Activated CD4-positive, CD25-positive, alpha-beta regulatory T cell treated with anti-CD3 and anti-CD28 coated beads, Interleukin-2, amount 50 U/mL, for 24 hours (primary cell): ENCODE measurements at places on chromosomes 16 and 17.

- ATAC-seq: no peak
Observed at GRCh38 chr17:66432996-66433551, 130.7 kb downstream of the PRKCA start.

- ATAC-seq: peak; percentile 58
Observed at GRCh38 chr17:51764387-51764971, 394.0 kb downstream of the CA10 start.

DNA sequence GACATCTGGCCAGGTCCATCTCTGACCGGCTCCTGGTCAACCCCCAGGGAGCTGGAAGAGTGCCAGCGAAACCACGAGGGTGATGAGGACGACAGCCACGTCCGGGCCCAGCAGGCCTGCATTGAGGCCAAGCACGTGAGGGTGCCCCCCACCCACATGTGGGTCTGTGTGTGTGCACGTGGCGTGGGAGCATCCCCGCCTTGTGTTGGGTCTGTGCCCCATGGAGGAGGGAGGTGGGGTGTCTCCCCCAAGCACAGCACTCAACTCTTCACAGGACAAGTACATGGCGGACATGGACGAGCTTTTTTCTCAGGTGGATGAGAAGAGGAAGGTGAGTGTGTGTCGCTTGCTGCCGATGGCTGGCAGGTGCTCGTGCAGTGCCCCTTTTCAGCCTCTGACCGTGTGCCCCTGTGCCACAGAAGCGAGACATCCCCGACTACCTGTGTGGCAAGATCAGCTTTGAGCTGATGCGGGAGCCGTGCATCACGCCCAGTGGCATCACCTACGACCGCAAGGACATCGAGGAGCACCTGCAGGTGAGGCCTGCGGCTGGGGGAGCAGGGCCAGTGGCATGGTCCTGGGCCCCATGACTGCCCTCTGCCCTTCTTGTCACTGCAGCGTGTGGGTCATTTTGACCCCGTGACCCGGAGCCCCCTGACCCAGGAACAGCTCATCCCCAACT is 1.7 kb downstream of the STUB1 start:
- no peak for ATAC-seq

DNA sequence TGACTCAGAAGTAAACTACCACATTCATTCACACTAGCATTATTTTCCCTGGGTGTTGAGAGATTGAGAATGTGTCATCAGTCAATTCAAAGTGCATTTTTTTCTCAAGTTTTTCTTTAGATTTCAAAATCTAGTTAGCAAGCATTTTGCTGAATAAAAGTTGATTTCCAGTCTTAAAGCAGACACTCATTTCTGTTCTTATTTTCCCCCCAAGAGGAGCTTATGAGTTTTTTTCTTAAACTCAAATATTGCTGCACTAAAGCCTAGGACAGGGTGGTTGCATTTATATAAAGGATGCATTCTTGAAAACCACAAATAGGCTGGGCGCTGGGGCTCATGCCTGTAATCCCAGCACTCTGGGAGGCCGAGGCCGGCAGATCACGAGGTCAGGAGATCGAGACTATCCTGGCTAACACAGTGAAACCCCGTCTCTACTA is 15.3 kb downstream of the CDH3 start:
- peak; percentile 77 for ATAC-seq

GRCh38 chr16:28924399-28924761 is 658 bp downstream of the RABEP2 start:
- ATAC-seq: no peak

GRCh38 chr17:15361592-15361991 is 20.2 kb upstream of the TEKT3 start:
- no peak for ATAC-seq

- ATAC-seq: no peak
Observed at GRCh38 chr16:68128577-68129305, 43.6 kb downstream of the NFATC3 start.

DNA sequence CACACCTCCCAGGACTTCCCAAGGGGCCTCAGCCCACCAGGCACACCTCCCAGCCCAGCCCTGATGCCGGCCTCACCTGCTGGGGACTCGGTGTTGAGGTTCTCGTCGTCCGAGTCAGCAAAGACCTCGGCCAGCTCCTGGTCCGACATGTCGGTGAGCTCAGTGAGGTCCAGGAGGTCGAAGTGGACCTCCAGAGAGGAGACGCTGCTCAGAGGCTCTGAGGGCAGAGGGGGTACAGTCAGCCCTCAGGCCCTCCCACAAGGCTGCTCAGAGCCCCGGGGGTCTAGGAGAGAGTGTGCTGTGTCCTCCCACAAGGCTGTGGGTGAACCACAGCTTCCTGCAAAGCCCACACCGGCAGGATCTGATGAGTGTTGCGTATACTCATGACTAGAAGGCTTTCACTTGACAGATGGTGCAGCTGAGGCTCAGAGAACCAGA is 10.5 kb downstream of the DBNDD1 start:
- ATAC-seq: peak; percentile 99

GRCh38 chr16:87391324-87391949 is 699 bp upstream of the MAP1LC3B start:
- no peak for ATAC-seq

DNA sequence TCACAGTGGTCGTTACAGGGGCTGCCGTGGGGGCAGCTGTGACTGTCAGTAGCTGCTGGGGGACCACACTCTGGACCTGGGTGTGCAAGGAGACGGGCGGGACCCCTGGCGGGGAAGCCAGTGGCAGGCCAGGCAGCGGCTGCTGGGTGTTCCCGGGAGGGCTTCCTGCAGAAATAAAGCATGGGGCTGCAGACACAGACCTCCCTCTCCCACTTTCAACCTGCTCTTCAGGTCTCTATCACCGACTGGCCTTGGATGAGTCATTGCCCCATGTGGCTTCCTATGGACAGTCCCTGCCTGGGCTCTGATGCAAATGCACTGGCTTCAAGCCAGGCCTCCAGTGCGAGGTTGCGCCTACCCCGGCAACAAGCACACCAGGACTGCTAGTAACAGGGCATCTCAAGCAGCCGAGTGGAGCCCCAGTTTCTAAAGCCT is 17.2 kb downstream of the SREBF1 start:
- ATAC-seq: peak; percentile 82

DNA sequence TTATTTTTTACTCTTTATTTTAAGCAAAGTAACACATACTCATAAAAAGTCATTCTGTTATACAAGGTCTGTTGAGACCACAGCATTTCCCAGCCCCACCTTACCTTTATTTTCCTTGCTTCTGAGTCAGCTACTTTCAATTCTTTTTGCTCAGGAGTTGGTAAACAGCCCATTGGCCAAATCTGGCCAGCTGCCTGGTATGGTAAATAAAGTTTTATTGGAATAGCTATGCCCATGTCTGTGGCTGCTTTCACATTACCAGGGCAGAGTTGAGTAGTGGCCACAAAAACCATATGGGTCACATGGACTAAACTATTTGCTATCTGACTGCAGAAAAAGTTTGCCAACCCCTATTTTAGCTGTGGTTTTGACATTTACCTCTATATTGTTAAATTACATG is 3.4 kb upstream of the NSRP1 start:
- ATAC-seq: no peak

DNA sequence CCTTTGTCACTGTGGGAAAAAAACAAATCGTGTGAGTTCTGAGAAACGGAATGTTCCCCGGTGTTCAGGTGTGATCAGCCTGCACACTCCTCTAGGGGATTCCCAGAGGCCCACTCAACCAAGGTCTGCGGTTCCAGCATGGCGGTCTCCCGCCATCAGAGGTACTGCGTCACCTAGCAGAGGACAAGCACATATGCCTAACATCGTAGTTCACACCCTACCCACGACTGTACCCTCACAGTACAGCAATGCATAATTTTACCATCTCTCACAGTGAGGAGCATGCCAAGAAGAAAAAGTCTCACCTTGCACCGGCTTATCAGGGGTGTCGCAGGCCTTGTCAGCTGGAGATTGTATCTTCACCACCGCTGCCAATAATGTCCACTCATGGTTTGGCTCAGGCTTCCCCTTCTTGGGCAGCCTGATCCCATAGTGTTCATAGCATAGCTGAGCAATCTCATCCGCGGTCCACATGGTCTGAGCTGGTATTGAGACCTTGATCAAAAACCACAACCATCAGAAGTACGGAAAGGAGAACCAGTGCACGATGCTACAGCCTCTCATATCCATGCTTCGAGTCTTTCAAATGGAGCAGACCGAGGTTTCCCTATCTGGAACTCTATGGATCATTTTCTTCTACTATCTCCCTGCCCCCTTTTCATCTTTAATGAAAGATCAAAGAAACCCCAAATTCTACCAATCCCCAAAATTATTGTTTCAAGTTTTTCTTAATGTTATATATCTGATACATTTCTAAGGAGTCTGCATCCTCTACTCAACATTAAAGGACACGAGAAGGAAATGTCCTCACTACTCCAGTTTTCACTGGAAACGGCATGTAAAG is 2.5 kb downstream of the ADAT1 start:
- no peak for ATAC-seq

DNA sequence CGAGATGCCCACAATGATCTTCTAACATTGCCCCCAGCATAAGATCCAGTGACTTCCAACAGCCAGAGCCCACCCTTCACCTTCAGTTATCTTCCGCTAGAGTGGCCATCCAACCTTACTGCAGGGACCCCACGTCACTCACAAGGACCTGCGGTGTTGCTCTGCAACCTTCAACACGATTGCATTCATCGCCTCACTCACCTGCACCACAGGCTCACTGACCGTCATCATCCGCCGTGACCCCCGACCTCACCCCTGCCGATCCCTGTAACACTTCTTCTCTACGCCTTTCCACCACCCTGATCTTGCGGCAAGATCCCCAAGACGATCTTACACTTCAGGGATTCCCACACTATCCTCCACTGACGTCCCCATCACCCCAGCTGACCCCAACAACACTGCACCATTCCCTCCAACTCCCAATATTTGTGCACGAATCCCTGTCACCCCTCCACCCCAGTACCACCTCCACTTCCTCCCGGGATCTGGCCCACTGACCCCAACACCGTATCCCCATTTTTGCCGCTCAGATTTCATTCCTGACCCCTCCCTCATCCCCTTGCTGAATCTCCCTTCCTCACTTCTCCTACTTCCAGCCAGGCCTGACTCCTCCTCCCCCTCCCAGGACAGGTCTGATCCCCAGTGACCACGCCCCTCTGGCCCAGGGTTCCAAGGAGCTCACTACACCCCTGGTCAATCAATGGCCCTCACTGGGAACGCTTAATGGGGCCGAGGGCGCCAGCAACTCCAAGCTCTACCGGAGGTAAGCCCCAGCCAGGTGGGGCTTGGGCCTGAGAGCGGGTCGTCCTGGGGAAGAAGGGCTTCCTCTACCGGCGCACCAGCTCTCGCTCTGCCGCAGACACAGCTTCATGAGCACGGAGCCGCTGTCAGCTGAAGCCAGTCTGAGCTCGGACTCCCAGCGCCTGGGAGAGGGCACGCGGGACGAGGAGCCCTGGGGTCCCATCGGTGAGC is 7.6 kb downstream of the RUNDC3A start:
- no peak for ATAC-seq

GRCh38 chr16:27929818-27930217 is 133.7 kb downstream of the GSG1L start:
- ATAC-seq: no peak

- ATAC-seq: no peak
Observed at GRCh38 chr17:77495575-77495974, 354.8 kb downstream of the SEC14L1 start.

- no peak for ATAC-seq
Observed at GRCh38 chr17:12164085-12164484, 143.4 kb downstream of the MAP2K4 start.
